ENCODE measurements at places on chromosomes 13 and 19. TPM values are rescaled to one million over a fixed set of nuclear protein-coding genes. Genes with fewer than 3 reads are reported as not detected.
A peak's percentile ranks its signal among the peaks of the same experiment; 100 is the strongest.

DNA sequence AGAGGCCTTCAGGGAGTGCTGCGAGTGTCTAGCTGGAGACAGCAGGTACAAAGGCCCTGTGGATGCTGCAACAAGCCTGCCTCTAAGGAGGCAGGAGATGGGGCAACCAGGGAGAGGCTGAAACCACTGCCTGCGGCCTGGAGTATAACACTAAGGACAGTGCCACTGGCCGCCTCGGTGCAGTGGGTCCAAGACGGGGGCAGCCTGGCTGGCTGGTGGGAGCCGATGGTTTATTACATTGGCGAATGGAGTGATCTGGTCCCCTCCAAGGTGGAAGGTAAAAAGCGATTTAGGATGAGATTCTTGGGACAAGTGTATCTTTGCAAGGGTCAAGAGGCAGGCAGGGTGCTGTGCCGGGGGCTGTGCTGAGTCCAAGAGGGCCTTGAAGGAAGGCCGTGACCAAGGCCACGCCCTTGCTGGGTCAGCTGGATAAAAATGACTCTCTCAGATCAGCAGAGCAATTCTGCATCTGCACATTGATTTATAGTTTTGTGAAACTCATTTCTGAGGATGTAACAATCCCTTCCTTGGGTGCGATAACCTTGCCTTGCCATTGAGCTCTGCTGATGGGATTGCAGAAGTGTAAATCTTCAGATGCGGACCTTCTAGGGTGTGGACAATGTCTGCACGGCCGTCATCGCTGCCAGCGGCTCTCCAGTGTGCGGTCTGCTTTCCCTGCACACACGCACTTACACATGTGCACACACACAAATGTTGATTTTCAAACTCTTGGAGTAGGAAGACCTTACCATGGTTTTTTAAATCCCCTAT is 6.0 kb downstream of the TMEM255B start:
- no peak for DNase-seq

DNA sequence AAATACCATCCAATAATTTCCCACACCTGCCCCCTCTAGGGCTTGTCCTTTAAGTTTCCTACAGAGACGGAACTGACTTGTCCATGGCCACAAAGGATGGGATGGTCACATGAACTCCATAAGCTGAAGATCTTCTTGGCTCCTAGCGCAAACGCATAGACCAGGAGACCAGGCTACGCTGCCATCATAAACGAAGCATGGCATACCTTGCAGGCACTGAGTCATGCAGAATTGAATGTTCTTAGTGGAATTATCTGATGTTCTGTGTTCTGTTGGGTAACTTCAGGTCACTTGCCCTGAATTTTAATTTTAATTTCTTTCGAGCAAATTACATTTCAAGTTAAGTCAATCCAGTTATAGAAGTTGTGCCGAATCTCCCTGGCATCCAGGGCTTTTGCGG is 96.4 kb upstream of the STARD13 start:
- DNase-seq = no peak

Gene CYP2S1
- total RNA-seq = 1.6 TPM

DNA sequence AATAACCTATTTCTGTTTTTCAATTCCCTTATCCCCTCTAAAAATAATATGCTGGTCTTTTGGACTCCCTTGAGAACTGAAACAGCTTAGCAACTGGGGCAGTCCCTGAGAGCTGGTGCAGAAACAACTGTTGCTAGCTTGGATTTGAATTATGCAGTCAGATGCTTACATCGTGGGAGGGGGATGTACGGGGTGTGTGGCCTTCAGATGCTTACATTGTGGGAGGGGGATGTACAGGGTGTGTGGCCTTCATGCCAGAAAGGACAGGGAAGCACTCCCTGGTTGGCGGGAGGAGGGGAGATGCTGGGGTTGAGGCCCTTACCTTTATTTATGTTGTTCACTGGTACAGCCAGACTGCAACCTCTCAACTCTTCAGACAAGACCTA is 25.6 kb downstream of the LRCH1 start:
- DNase-seq = no peak

- DNase-seq = no peak
Observed at GRCh38 chr13:87884884-87885283, 213.7 kb downstream of the SLITRK5 start.

DNA sequence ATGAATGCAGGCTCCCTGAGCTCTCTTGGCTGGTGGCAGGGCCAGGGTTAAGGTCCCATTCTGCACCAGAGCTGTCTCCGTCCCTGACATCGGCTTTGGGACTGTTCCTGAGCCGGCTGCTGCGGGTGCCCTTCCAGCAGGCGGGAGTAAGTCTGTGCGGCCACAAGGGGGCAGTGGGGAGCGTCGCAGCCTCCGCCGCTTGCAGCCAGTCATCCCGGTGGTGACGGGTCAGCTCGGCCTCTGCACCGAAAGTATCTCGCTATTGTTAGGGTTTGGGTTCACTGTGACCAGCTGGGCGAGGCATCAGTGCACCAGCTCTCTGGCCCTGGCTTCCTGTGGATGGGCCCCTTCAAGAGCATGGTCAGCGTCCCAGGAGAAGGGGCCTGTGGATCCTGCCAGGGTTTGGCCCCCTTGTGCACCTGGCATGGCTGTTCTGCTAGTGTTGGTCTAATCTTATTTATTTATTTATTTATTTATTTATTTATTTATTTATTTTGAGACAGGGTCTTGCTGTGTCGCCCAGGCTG is 15.1 kb downstream of the NDUFB7 start:
- peak; percentile 75 for DNase-seq

- DNase-seq = no peak
Observed at GRCh38 chr13:26548205-26548765, 9.2 kb upstream of the WASF3 start.

- DNase-seq = no peak
Observed at GRCh38 chr13:45229172-45229571, 28.3 kb upstream of the KCTD4 start.

DNA sequence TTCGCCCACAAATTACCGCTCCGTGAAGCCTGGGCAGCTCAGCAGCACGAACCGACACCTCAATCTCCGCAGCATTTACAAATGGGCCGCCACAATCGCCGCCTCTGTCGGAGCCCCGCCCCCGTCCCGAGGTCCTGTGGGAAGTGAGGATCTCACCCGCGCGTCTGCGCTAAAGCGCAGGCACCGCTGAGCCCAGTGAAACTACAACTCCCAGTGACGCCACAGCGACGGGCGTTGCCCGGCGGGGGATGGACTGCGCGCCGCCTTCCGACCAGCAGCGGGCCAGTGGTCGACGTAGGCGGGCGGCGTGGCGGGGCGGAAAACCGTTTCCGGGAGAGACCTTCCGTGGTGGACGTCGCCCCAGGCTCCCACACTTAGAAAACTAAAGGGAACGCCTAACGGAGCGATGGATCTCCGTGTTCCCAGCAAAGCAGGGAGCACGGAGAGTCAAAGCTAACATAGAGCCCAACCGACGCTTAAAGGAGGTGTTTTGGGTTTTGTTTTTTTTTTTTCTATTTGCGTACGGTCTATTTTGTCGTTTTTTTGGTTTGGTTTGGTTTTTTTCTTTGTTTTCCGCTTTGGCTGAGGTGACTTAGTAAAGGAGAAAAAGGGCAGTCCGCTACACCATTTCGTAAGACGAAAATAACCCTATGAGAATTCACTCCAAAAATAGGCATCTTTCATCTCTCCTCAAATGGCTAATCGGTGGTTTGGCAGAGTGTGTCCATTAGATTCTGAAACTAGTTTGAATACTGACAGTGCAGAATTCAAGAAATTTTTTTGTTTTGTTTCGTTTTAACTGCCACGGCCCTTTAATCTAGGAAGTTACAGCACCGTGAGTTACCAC is 159.0 kb downstream of the RNF17 start:
- peak; percentile 98 for DNase-seq

GRCh38 chr19:4518345-4519171 is at the start of gene PLIN4:
Gene PLIN4, minus strand, starts transcription at chr19:4518486. Its CDS starts 214 bp downstream, at chr19:4518272.
- no peak for DNase-seq

DNA sequence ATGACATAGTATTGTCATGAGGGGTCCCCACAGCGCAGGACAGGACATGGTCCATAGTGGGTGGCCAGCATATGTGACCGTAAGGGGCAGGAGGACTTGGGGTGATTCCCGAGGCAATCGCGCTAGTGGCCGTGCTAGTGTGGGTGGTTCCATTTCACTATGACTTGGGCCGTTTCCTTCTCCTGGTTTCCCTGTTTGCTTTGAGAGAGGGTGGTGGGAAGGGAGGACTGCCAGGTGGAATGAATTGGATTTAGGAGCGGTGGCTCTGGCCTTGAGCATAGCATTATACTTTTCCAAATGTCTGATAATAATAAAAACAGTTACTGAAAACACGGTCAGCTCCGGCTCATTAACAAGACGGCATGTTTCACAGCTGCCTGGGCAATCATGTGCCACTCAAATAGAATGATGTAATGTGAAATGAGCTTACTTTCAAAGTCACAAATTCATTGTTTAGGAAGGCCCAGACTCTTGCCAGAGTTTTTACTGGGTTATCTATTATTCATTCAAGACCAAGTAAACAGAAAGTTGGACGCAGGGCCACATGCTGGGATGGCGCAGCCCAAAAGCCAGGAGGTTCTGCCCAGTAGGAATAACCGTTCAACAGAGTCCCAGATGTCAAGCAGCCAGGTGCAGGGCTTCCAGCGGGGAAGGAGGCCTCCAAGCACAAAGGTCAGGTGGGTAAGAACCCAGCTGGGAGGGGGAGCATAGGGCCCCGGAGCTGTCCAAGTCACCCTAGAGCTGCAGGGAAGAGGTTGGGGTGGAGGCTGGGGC is 19.6 kb upstream of the SLC15A1 start:
- no peak for DNase-seq

DNA sequence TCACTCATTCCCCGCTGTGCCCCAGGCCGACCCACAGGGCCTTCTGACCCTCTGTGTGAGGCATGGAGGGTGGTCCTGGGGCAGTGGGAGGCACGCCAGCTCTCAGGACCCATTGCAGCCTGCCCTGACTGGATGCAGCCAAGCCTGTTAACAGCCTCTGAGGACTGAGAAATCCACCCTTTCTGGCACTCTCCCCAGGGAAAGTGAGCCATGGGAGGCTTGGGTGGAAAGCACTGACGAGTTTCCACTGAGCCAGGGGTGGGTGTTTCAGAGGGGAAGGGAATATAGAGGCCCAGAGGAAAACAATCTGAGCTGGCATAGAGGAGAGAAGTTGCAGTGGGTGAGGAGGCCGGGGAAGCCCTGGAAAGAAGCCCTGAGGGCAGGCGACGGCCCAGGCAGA is 30.6 kb upstream of the SLC7A10 start:
- DNase-seq = no peak

Gene ZNF296
- total RNA-seq = 0.06 TPM

DNA sequence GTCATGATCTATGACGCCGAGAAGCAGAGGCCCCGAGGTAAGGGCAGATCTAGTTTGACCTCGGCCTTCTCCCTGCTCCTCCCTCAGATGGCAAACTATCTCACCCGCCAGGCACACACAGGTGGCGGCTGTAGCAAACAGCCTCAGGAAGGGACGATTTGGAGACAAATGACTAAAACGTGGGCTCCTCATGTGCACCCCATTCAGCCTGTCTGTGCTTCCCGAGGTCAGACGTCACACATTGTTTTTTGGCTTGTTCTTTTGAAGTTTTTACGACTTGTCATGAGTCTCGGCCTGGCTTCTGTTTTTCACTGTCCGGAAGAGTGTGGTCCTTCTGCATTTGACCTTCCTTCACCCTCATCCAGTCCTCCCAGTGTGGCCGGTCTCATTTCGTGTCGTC is 15.0 kb downstream of the DAZAP1 start:
- peak; percentile 78 for DNase-seq

Gene COL4A1
- total RNA-seq = 182 TPM

GRCh38 chr13:113585896-113586295 is 1.3 kb downstream of the TFDP1 start:
- DNase-seq = peak; percentile 42

Gene DPF1
- not detected for total RNA-seq

GRCh38 chr19:46715620-46715974 is 1.3 kb downstream of the PRKD2 start:
- no peak for DNase-seq

DNA sequence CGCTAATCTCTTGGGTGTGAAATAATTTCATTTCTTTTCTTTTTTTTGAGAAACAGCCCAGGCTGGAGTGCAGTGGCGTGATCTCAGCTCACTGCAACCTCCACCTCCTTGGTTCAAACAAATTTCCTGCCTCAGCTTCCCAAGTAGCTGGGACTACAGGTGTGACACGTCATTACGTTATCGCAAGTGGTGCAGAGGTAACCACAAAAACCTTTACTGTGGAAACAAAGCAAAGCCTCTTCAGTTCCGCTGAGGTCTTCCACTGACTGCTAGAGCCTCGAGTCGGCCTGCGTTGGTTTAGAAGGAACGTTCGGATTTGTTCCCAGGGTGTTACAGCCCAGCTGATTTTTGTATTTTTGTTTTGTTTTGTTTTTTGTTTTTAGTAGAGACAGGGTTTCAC is 2.0 kb upstream of the ZNF784 start:
- no peak for DNase-seq

GRCh38 chr13:112376050-112376681 is at the start of gene SPACA7:
Gene SPACA7, plus strand, starts transcription at chr13:112376355. Its CDS starts 31 bp downstream, at chr13:112376386.
- DNase-seq = no peak

- peak; percentile 54 for DNase-seq
Observed at GRCh38 chr19:31118287-31118955, 230.8 kb downstream of the TSHZ3 start.

Gene CPAMD8
- 5.2 TPM for total RNA-seq

DNA sequence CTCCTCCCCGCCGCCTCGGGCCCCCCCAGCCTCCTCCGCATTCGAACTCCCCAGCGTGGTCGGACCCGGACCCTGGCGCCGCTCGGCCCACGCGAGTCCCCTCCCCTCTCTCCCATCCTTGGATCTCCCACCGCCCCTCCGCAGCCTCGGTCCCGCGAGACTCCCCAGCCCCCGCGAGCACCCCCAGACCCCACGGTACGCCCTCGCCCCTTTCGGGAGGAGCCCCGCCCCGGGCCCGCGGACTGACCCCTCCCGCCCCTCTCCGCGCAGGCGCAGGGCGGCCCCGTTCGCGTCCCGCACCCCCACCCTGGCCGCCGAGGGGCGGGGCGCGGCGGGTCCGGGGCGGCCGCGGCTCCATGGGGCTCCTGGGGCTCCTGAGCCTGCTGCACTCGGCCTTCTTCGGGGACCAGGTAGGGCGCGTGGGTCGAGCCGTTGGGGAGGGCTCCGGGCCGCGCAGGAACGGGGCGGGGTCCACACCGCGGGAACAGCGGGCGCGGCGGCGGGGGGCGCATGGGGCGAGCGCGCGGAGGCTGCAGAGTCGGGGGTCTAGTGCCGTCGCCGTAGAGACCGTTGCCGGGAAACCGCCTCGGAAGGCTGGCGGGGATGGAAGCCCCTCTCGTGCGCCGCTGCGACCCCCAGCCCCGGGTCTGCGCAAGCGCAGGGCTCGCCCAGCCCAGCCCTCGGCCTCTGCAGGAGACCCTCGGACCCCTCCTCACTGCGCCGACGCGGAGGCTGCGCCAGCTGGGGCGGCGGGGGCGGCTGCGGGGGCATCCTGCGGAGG is 3.8 kb upstream of the APC2 start:
- no peak for DNase-seq

DNA sequence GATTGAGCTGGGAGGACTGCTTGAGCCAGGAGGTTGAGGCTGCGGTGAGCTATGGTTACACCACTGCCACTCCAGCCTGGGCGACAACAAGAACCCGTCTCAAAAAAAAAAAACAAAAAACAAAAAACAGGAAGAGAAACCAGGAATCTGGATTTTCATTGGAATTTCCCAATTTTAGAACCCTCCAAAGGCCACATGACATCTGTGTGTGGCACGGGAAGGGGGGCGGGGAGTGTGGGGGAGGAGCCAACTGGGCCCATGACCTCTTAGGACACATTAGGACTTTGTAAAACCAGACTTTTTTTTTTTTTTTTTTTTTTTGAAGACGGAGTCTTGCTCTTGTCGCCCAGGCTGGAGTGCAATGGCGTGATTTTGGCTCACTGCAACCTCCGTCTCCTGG is 21.2 kb upstream of the MYDGF start:
- DNase-seq = no peak

GRCh38 chr13:33205224-33205623 is 80.3 kb downstream of the STARD13 start:
- DNase-seq = no peak

Data from adrenal gland (tissue), 19 donors.